Esophagus squamous epithelium (tissue), 5 donors: ENCODE measurements at places on chromosomes 13 and 19.

DNA sequence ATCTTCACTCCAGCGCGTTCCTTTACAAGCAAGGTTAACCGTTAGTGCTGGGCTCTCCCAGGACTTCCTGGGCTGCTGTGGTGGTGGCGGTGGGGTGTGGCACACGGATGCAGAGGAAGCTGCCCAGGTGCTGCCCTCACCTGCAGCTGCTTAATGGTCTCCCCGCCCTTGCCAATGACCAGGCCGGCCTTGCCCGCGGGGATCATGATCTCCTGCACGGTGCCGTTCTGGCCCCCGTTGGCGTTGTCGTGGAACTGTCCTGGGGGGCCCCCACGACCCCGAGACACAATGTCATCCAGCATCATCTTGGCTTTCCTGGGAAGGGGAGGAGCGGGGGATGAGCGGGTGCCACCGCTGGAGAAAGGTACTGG, 6.1 kb downstream of the KHSRP start:
- peaks cover 89% of the 10 kb centered on the region for H3K36me3 ChIP-seq
- H3K27me3 ChIP-seq, result no peaks in the 10 kb centered on the region
- no peak for DNase-seq
- H3K4me3 ChIP-seq, result no peak overlapping the region
- H3K4me1 ChIP-seq, result peaks cover 19% of the 10 kb centered on the region

- DNase-seq, result no peak
- no peak overlapping the region for H3K27ac ChIP-seq
- no peaks in the 10 kb centered on the region for H3K27me3 ChIP-seq
- H3K36me3 ChIP-seq, result no peaks in the 10 kb centered on the region
- H3K4me3 ChIP-seq, result no peak overlapping the region
Measured at GRCh38 chr13:107644136-107644535, 571.2 kb downstream of the LIG4 start.

GRCh38 chr19:11281356-11282049, 14.5 kb upstream of the TSPAN16 start:
- H3K36me3 ChIP-seq, result no peaks in the 10 kb centered on the region
- no peak overlapping the region for H3K27ac ChIP-seq
- no peak for DNase-seq
- H3K27me3 ChIP-seq, result no peaks in the 10 kb centered on the region
- H3K4me3 ChIP-seq, result no peak overlapping the region
- no peaks in the 10 kb centered on the region for H3K4me1 ChIP-seq

DNA sequence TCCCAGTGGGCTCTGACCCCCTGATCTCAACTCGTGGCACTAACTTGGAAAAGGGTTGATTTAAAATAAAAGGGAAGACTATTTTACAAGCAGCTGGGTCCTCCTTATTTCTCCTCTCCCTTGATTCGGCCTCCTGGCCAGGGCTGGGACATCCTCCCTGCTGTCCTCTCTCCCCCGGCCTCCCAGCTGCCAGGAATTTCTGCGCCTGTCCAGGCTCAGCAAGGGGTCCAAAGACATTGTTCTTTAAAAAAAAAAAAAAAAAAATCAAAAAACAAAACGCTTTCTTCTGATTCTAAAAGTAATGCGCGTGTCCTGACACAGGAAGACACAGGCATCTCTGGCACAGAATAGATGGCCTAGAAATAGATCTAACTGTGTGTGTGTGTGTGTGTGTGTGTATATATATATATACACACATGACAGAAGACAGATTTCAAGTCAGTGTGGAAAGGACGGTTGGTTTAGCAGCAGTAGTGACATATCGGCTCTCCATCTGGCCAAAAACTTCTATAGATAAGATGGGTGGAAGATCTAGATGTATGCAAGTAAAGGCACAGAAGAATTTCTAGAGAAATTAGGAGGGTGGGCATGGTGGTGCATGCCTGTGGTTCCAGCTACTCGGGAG, 12.3 kb upstream of the LENG8 start:
- peaks cover 7% of the 10 kb centered on the region for H3K4me1 ChIP-seq
- H3K27ac ChIP-seq, result no peak overlapping the region
- H3K36me3 ChIP-seq, result no peaks in the 10 kb centered on the region
- no peaks in the 10 kb centered on the region for H3K27me3 ChIP-seq

DNA sequence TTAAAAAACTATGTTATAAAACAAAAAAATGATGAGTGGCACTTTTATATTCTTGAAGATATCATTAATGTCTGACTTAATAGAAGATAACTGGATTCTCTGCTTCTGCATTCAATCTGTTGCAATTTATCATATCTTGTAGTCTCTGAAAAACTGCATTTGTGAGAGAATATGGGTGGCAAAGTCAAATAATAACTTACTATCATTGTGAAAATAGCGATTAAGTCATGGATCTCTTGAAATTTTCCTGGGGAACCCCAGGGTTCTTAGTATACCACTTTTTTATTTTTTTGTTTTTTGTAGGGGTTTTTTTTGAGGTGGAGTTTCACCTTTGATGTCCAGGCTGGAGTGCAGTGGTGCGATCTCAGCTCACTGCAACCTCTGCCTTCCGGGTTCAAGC, 127.1 kb downstream of the STOML3 start:
- H3K27ac ChIP-seq, result no peak overlapping the region
- H3K4me3 ChIP-seq, result no peak overlapping the region
- no peaks in the 10 kb centered on the region for H3K4me1 ChIP-seq
- H3K27me3 ChIP-seq, result no peaks in the 10 kb centered on the region
- DNase-seq, result no peak
- no peaks in the 10 kb centered on the region for H3K36me3 ChIP-seq

DNA sequence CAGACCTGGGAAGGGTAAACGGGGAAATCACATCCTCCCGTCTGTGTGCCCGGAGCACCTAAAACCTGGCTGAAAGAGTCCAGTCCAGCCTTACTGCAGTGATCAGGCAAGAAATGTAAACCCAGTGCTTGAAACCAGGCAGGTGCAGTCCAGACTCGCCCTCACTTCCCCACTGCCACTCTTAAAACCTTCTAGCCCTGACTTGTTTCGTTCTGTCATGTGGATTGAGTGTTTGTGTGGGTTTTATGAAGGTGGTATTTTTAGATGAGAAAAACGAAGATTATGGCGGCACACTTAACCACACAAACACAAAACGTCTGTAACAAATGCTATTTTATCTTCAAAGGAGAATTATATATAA, 839 bp upstream of the CKAP2 start:
- H3K4me3 ChIP-seq, result peak overlapping the region; percentile 79
- H3K27ac ChIP-seq, result peak overlapping the region; percentile 95
- no peaks in the 10 kb centered on the region for H3K27me3 ChIP-seq

- H3K27me3 ChIP-seq, result no peaks in the 10 kb centered on the region
- DNase-seq, result no peak
- H3K27ac ChIP-seq, result no peak overlapping the region
- H3K4me3 ChIP-seq, result no peak overlapping the region
- no peaks in the 10 kb centered on the region for H3K36me3 ChIP-seq
Measured at GRCh38 chr13:93270769-93271742, 44.4 kb downstream of the GPC6 start.

GRCh38 chr19:41821003-41821735, 23.3 kb downstream of the LYPD4 start:
- H3K4me1 ChIP-seq, result no peaks in the 10 kb centered on the region
- DNase-seq, result no peak
- H3K4me3 ChIP-seq, result no peak overlapping the region
- H3K27me3 ChIP-seq, result no peaks in the 10 kb centered on the region
- H3K27ac ChIP-seq, result no peak overlapping the region

- peaks cover 10% of the 10 kb centered on the region for H3K4me1 ChIP-seq
- no peaks in the 10 kb centered on the region for H3K36me3 ChIP-seq
- no peak for DNase-seq
- H3K4me3 ChIP-seq, result peak overlapping the region; percentile 66
- H3K27ac ChIP-seq, result no peak overlapping the region
Measured at GRCh38 chr13:99895444-99896368, 75.9 kb downstream of the ZIC5 start.

DNA sequence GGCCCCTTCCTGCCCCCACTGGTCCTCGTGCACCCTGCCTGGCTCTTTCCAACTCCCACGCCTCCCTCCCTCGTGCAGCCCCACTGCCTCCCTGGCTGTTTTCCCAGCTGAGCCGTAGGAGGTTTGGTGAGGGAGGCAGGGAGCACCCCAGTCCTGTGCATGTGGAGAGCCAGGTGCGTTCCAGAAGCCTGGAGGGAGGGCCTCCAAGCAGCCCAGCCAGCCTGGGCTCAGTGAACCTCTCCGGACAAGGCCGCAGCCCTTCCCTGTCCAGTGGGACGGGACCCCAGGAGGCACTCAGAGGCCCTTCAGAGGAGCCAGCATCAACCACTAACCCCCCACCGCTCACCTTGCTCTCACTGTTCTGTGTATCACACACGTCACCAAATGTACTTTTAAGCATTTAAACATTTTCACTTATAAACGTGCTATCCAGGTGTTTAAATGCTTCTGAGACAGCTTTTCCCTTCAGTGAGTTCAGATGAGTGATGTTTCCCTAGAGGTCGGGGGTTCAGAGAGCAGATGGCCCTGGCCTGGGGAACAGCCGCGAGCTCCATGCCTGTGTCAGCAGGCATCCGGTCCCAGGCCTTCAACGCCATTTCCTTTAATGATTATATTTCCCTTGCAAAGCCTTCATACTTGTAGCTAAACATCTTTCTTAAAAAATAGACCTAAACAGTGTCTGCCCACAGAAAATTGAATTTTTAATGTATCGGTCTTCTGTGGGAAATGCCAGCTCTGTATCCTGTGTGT, 122.6 kb downstream of the ATP11A start:
- no peak overlapping the region for H3K4me3 ChIP-seq
- peaks cover 99% of the 10 kb centered on the region for H3K36me3 ChIP-seq
- H3K27ac ChIP-seq, result no peak overlapping the region
- H3K27me3 ChIP-seq, result no peaks in the 10 kb centered on the region
- H3K4me1 ChIP-seq, result no peaks in the 10 kb centered on the region

- H3K4me3 ChIP-seq, result peak overlapping the region; percentile 58
- H3K36me3 ChIP-seq, result no peaks in the 10 kb centered on the region
- H3K4me1 ChIP-seq, result peaks cover 42% of the 10 kb centered on the region
- H3K27ac ChIP-seq, result peak overlapping the region; percentile 87
Measured at GRCh38 chr19:2494447-2495129, 18.7 kb downstream of the GADD45B start.

DNA sequence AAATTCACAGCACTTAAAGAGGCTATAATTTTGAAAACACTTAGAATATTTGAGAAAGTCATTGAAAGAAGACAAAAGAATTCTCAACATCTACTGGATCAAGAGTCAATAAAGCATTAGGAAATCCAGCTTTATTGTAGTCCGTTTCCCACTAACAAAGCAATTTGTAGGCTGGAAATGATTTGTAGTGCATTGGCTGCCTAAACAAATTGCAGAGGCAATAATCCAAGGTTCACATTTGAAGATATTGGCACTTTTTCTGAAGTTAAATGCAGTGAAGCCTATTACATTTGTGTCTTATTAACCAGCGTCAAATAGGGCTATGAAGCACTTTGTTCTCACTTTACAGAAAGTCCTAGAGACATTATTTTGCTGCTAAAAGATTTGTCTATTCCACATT, 848.1 kb upstream of the SLITRK1 start:
- no peak overlapping the region for H3K4me3 ChIP-seq
- H3K27me3 ChIP-seq, result no peaks in the 10 kb centered on the region
- H3K4me1 ChIP-seq, result no peaks in the 10 kb centered on the region
- DNase-seq, result no peak
- no peak overlapping the region for H3K27ac ChIP-seq
- no peaks in the 10 kb centered on the region for H3K36me3 ChIP-seq
